ENCODE measurements at places on chromosomes 7 and 10. TPM values are rescaled to one million over a fixed set of nuclear protein-coding genes. Genes with fewer than 3 reads are reported as not detected.

The UBTD1 gene
- total RNA-seq = 2.0 TPM

The PRLHR gene
- total RNA-seq = not detected

The ATP6V0E2 gene
- 48.3 TPM for total RNA-seq

DNA sequence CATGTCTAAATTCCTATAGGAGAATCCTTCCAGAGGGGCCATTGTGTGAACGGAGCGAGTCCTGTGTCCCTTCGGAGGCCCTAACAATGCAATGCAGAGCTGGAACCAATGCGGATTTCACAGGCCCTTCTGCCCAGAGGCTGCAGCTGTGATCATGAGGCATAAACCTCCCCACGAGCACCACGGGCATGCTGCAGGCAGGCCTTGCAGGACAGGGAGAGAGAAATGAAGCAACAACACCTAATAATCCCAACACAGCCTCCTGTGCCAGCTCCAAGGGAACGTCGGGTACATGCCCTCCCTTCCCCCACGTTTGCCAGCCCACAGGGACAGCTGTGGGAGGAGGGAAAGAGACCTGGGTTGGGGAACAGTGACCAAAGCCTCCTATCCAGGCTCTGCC is 74.4 kb downstream of the TNS3 start:
- no peak for DNase-seq

DNA sequence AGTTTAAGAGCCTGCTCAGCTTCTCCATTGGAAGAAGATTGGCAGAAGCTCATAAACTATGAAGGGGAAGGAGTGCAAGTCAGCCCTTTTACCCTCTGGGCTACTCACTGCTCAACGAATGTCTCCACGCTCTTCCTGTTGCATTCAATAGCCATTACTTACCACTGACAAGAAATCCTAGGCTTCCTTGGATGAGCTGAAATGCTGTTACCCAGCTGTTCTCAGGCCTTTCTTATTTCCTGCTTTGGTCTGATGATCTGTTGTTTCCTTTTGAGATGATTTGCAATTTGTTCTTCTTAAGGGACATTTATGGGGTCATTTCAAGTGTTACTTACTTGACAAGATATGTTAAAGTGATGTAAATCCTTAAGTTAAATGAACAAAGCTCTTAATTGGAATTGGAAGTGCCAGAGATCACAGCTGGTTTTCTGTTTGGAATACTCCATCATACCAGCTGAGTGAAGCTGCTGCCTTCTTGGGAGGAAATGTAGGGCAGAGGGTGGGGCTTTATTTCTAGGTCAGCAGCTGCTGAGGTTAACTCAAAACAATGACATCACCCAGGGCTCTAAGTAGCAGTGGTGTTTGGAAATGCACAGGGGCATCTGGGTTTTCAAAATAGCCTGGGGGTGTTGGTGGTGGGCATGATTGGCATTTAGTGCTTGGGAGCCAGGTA is 170.0 kb downstream of the PRKCQ start:
- DNase-seq = no peak

- no peak for DNase-seq
Observed at GRCh38 chr10:76302481-76302880, 871.1 kb downstream of the LRMDA start.

GRCh38 chr10:98971464-98971863 is 264.2 kb downstream of the HPSE2 start:
- DNase-seq = no peak

GRCh38 chr10:69883310-69884023 is 81.8 kb downstream of the COL13A1 start:
- DNase-seq = peak; percentile 26

DNA sequence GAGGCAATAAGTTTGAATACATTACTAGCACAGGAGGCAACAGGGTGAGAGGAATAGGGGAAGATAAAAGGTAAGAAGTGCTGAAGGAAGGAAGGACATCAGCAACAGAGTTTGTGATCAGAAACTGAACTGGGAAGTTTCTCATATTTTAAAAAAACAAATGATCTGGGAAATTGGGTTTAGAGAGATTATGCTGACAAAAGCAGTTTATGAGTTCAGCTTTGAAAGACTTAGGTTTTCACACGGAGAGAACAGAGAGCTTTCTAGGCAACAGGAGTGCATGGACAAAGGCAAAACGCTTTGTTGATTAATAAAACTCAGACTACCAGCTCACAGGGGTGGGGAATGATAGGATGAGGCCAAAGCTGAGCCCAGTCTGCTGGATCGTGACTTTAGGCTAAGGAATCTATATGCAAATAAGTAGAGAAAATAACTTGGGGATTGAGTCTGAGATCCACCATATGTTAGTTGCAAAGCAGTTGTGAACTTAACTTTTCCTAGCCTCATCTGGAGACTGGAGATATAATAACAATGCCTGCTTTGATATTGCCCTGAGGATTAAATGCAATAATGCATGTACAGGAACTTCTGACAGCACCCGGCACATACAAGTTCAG is 4.2 kb downstream of the OSBPL3 start:
- DNase-seq = no peak

- no peak for DNase-seq
Observed at GRCh38 chr7:50588937-50589336, 23.7 kb upstream of the DDC start.

DNA sequence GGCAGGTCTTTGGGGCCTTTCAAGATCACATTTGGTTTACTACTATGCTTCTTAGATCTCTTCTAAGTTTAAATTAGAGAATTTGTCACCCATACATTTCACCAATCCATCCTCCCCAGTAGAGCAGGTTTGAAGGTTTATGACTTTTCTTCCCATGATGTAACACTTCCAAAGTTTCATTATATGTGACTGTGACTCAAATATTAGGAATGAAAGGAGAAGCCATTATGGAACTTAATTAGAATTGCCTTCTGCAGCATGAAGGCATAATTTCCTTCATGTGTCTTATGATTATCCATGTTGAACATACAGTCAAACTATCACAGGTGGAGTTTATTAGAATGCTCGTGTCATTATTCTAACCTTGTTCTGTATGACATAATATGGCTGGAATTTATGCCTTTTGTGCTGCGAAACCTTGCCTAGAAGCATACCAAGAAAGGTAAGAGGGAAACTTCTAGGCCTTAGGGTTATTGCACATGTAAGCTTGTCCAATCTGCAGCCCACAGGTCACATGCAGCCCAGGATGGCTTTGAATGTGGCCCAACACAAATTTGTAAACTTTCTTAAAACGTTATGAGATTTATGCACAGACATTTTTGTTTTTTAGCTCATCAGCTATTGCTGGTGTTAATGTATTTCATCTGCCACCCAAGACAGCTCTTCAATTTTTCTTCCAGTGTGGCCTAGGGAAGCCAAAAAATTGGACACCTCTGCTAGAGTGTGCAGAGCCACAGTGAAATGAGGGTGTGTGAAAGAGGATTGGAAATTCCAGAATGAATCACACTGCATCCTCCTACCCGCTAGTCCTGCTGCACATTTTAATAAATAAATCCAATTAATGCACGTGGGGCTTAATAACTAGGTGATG is 133.6 kb downstream of the TMEM26 start:
- no peak for DNase-seq

GRCh38 chr10:101031796-101032636 is 982 bp downstream of the SFXN3 start:
- no peak for DNase-seq

GRCh38 chr10:87920538-87920937 is 57.1 kb downstream of the PTEN start:
- no peak for DNase-seq

DNA sequence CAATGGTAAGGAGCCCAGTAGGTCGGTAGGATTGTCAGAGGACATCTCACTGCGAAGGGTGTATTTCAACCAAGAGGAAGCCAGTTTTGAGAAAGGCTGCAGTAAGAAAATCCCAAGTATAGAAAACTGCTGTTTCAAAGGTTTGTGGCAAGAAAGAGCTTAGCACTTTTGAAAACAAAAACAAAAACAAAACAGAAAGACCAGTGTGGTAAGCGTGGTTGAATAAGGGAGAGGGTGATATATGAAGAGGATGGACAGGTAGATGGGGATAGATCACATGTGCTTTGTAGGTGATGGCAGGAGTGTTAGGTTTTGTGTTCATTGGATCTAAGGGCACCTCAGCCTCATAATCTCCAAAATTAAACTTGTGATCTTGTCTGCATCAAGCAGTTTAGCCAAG is 141.6 kb upstream of the WNT16 start:
- no peak for DNase-seq

The PLPP4 gene
- total RNA-seq = not detected

- no peak for DNase-seq
Observed at GRCh38 chr7:111668711-111669110, 106.4 kb upstream of the IMMP2L start.

DNA sequence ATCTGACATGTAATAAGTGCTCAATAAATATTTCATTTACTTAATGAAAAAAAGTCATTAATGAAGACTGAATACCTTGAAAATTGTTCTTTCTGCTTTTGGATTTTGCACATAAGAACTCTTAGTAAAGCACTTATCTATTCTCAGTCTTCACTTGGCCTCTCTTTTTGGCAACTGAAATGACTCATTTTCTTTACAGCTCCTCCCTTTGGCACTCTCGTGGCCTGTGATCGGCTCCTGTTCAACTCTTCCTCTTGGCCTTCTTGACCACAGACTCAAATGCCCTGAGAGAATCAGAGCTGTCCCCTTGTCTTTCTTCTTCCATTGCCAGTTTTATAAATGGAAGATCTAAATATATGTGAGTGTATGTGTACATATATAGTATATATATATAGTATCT is 54.2 kb downstream of the FOXP2 start:
- no peak for DNase-seq

The AFAP1L2 gene
- total RNA-seq = 10.5 TPM

DNA sequence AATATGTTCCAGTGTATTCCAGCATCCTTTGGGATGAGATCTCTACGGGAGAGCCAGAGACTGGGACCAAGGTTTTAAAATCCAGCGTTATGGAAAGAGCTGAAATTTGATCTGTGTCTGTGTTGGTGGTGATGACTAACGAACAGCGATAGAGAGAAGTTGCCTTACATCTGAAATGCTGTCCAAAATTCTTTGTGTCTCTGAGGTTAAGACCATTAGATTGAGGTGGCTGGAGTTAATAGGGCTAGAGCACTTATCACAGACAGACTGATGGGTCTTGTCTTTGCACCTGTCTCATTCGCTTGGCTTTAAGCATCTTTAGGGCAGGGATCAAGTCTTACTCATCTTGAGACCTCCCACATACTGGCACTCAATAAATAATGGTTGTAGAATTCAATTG is 41.0 kb upstream of the RAPGEF5 start:
- no peak for DNase-seq

The GDF10 gene
- total RNA-seq = not detected
